ENCODE measurements at places on chromosomes 7 and 10.

GRCh38 chr10:11499425-11500071, 111.9 kb downstream of the USP6NL start:
- no peak for DNase-seq

DNA sequence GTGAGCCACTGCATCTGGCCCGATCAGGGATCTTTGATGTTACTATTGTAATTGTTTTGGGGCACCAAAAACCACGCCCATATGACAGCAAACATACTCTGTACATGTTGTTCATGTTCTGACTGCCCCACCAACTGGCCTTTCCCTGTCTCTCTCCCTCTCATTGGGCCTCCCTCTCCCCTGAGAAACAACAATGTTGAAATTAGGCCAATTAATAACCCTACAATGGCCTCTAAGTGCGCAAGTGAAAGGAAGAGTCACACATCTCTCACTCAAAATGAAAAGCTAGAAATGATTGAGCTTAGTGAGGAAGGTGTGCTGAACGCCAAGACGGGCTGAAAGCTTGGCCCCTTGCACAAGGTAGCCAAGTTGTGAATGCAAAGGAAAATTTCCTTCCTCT, 50.3 kb upstream of the SDK1 start:
- no peak for DNase-seq

DNA sequence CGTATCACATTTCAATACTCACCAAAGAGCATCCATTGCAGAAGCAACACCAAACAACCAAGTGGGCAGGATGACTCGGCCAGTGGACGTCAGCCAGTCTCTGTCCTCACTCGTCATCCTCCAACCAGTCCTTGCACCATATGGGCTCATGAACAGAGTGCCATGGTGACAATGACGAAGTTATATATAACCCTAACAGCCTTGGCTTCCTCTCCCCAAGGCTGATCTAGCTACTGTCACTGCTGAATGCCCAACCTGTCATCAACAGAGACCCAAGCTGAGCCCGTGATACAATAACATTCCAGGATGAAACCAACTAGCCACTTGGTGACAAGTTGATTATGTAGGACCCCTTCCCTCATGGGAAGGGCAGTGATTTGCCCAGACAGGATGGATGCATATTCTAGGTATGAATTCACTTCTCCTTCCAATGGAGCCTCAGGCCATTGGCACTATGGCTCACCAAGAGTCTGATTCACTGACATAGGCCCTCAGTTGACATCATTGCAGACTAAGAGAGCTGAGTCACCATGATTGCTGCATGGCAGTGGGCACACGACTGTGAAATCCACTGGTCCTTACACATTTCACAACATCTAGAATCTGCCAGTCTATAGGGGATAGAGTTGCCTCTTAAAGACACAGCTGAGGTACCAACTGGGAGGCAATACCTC, 26.3 kb upstream of the PPIF start:
- DNase-seq, result no peak

GRCh38 chr10:110634527-110635209, 9.5 kb upstream of the RBM20 start:
- DNase-seq, result no peak

DNA sequence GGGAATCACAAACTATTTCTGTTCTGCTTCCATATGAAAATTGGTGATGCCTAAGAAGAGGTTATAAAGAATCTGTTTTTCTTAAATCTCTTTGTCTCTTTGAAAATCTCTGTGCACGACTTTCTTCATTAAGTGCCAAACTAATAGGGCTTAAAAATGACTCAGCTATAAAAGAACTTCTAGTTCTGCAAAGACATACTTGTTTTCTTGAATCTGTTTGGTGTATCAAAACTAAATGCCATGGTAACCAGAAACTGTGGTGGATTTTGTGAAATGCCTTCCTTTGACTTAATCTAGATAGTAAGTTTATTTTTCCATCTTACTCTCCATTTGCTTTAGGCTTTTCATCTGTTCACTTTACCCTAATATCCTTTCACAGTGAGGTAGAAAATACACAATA, 417.8 kb downstream of the PARD3 start:
- DNase-seq, result no peak

DNA sequence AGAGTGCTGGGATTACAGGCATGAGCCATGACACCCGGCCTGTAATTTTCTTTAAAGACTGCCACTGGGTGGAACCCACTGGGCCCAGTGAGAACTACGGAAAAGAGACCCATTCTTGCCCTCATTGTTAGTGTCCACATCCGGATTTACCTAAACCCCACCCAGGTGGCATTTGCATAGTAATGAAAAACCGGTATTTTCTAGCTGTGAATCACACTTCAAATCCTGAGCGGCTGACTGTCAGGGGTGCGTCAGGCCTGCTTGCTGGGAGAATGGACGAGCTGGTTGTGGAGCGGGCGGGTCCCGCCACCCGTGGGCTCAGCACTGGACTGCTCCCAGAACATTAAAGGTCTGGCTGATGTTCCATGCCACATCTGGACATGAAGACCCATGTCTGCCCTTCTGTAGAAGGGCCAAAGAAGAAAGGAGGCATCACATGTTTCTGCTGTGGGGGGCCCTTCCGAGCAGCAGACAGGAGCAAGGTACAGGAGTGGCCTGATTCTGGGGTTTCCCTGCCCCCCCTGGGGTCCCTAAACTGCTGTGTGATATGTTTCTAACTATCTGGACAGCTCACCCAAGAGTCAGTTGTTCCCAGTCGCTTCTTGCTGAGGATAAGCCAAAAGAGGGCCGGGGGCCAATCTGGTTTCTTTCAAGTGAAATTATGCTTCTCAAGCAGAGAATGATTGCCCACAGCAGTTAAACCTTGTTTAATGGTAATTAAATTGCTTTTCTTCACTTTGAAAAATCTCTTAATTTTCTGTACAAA, 46.4 kb downstream of the KIAA1217 start:
- no peak for DNase-seq

- DNase-seq, result no peak
These were observed 8.0 kb upstream of the CFAP70 start for GRCh38 chr10:73366381-73367298.

All from anterior cingulate cortex (tissue), 58 donors.